Glutamatergic neuron (in vitro differentiated cells): ENCODE measurements at places on chromosomes 3 and 15. TPM values are rescaled to one million over a fixed set of nuclear protein-coding genes. Genes with fewer than 3 reads are reported as not detected.

DNA sequence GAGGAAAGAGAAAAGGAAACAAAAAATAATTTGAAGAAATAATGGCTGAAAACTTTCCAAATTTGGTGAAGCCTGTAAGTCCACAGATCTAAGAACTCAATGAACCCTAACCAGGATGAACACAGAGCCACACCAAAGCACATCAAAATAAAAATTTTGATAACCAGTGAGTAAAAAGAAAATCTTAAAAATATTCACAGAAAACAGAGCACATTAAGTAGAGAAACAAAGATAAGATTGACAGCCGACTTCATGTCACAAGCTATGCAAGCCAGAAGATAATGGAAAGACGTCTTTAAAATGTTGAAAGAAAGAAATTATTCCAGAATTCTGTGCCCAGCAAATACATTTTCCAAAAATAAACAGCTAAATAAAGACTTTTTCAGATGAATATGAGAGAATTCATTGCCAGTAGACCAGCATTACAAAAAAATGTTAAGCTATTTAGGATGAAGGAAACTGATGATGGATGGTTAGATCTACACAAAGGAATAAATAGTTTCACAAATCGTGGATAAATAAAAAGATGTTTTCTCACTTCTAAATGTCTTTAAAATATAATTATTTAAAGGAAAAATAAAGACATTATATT lies 140.2 kb upstream of the SKOR1 start:
- H3K27me3 ChIP-seq, result peaks cover 2% of the 10 kb centered on the region
- H3K4me1 ChIP-seq, result no peaks in the 10 kb centered on the region
- H3K36me3 ChIP-seq, result peaks cover 18% of the 10 kb centered on the region
- no peak overlapping the region for H3K27ac ChIP-seq
- H3K4me3 ChIP-seq, result no peak overlapping the region

Gene CCR5
- total RNA-seq, result not detected

Gene ILDR1
- not detected for total RNA-seq

Gene MUC20
- not detected for total RNA-seq

Gene ANKRD34C
- not detected for total RNA-seq
